ENCODE measurements at places on chromosomes 3 and 15.

DNA sequence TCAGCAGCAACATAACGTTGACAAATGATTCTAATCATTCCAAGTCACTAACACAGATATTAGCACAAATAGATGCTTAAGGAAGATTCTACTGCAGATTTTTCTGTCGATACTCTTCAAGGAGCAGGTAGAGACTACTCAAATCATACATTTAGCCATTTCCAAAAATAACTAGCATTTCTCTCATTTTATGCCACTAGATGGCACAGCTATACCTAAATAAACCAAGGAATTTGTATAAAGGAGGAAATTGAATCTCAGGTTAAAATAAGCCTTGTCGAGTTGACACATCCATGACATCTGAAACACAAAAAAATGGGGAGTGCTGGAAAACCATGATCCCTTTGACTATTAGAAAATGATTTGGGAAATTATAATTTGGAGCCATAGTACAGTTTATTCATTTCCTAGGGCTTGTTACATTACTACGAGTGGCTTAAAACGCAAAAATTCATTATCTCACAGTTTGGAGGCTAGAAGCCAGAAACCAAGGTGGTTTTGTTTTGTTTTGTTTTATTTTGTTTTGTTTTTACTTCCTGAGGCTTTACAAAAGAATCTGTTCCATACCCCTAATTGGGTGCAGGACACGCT lies 59.5 kb upstream of the STRIT1 start:
- no peak overlapping the region for H3K4me3 ChIP-seq
- H3K36me3 ChIP-seq: no peaks in the 10 kb centered on the region
- no peaks in the 10 kb centered on the region for H3K27me3 ChIP-seq
- no peaks in the 10 kb centered on the region for H3K4me1 ChIP-seq
- H3K27ac ChIP-seq: no peak overlapping the region

- H3K27ac ChIP-seq: no peak overlapping the region
- H3K36me3 ChIP-seq: no peaks in the 10 kb centered on the region
- no peaks in the 10 kb centered on the region for H3K4me1 ChIP-seq
- no peak overlapping the region for H3K4me3 ChIP-seq
- no peak for DNase-seq
Observed at GRCh38 chr3:118269537-118270125, 765.0 kb downstream of the IGSF11 start.

DNA sequence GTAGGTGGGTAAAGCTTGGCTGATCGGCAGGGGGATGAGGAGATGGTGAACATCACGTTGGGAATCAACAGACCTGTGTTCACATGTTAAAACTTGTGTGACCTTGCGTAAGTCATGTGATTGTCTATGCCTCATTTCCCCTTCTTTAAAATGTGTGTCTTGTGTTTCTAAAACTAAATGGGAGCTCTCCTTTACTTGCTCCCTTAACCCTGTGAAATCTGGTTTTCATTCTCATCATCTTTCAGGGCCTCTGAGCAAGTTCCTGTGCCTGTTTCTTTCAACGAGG lies 29.7 kb upstream of the IREB2 start:
- H3K36me3 ChIP-seq: no peaks in the 10 kb centered on the region
- DNase-seq: no peak
- H3K27me3 ChIP-seq: peaks cover 12% of the 10 kb centered on the region
- H3K4me3 ChIP-seq: no peak overlapping the region

DNA sequence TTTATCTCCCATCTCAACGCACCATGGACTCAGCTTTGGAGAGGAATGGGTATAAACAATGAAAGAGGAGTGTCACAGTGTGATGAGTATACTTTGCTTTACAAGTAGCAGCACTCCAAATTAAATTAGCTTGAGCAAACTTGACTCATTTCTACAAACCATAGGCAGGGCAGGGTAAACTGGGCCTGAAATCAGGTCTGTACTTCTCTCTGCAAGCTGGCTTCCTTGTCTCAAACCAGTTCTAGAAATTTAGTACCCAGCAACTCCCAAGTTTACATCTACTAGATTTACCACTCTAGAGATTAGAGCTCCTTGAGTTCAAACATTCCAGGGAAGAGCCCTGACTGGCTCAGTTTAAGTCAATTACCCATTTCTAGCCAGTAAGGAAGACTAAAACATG lies 37.4 kb upstream of the NEO1 start:
- no peak for DNase-seq
- H3K27me3 ChIP-seq: peaks cover 11% of the 10 kb centered on the region
- no peaks in the 10 kb centered on the region for H3K36me3 ChIP-seq
- peaks cover 4% of the 10 kb centered on the region for H3K4me1 ChIP-seq
